ENCODE measurements at places on chromosomes 4 and X.
A peak's percentile ranks its signal among the peaks of the same experiment; 100 is the strongest.

DNA sequence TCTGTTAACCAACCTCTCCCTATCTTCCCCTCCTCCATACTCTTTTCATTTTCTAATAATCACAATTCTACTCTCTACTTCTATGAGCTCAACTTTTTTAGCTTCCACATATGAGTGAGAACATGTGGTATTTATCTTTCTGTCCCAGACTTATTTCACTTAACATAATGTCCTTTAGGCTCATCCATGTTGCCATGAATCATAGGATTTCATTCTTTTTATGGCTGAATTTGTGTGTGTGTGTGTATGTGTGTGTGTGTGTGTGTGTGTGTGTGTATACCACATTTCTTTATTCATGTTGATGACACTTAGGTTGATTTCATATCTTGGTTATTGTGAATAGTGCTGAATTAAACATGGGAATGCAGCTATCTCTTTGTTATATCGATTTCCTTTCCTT is 37.4 kb downstream of the RUFY3 start:
- DNase-seq: no peak

GRCh38 chrX:530726-531610 is 99.6 kb upstream of the SHOX start:
- DNase-seq: no peak

DNA sequence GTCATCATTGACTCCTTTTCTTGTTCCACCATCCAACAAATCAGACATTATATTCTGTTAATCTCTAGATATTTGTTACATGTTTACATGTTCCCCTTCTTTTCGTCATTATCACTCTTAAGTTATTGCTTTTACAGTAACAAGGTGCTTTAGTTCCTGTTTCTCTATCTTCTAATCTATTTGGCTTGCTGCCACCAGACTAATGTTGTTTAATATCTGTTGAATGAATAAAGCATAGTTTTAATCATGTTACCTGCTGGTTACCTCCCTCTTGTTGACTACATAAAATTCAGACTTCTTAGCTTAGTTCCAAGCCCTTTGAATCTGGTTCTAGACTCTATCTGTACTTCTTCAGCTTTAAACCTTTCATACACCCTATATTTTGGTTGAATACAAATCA is 129.8 kb upstream of the TRIM2 start:
- DNase-seq: no peak

- no peak for DNase-seq
These were observed 6.3 kb upstream of the SORCS2 start for GRCh38 chr4:7186031-7186430.

- DNase-seq: no peak
These were observed 79.1 kb downstream of the MID1IP1 start for GRCh38 chrX:38880296-38880854.

DNA sequence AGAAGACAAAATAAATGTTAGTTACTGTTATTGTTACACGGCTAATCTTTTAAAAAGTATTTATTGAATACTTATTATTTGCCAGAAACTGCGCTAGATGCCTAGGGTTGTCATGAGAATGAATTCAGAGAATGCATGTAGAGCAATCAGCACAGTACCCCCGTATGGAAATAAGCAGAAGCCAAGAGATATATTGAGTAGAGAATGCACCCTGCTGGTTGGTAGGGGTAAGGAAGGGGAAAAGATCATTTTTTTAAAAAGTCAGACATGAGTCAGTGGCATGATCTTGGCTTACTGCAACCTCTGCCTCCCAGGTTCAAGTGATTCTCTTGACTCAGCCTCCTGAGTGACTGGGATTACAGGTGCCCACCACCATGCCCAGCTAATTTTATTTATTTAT is 13.1 kb upstream of the DRP2 start:
- DNase-seq: peak; percentile 41

GRCh38 chrX:76064825-76065224 is 108.0 kb upstream of the PBDC1 start:
- DNase-seq: no peak

GRCh38 chrX:9884031-9884779 is 83.0 kb upstream of the CLDN34 start:
- DNase-seq: no peak

GRCh38 chrX:150446995-150447394 is 83.9 kb downstream of the MAMLD1 start:
- DNase-seq: no peak
